Non-pigmented ciliary epithelial cell (primary cell): ENCODE measurements at places on chromosomes 5 and 9.

DNA sequence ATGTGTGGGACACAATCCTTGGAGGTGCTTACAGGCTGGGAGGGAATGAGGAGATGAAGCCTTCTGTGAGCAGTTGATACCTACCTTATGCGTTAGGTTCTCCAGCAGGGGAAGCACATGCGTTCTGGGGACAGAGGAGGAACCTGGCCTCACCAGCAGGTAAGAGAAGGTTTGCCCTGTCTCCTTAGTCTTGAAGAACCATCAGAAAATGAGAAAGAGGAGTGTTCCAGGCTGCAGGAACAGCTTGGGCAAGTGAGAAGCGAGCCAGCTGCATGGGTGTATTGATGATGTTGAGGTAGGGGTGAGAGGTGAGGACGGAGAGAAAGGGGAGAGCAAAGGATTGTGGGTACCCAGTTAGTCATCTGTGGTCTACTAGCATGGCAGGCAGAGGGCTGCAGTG is 156.9 kb upstream of the MVB12B start:
- DNase-seq, result no peak

- no peak for DNase-seq
Observed at GRCh38 chr9:137970098-137970497, 92.5 kb downstream of the CACNA1B start.

DNA sequence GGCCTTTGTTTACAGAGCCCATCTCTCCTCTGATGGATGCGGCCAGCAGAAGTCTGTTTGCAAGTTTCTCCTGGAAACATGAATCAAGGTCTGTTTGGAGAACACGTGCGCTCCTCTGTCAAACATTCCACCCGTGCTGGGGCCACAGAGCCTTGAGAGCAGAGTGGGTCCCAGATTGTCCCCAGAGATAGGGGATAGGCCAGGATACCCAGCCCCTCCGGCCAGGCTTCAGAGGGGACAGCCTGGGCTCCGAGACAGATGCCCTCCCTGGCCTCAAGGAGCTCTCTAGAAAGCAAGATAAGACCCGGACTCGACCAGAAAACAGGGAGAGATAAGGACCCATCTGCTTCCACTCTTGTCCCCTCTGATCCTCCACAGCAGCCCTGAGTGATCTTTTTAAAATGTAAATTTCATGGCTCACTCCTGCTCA is 40.4 kb upstream of the HAND1 start:
- DNase-seq, result no peak

GRCh38 chr5:1799110-1799601 is 481 bp downstream of the MRPL36 start:
- no peak for DNase-seq

DNA sequence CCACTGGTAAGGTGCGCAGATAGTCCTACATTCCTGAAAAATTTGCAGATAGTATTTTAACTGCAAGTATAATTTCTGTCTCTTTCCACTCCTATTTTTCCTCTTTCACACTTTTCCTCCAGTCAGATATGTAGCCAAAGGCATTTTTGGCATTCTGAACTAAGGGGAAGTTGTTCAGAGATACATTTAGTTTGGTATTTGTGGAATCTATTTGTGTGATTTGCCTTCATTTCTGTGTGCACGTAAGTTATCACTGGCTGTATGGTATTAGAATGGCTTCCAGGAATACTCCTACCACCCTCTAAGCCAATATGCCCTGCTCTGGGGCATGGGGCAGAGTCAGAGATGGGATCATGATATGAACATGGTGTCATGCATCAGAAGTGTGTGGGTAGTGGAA is 45.8 kb upstream of the GRAMD2B start:
- no peak for DNase-seq

DNA sequence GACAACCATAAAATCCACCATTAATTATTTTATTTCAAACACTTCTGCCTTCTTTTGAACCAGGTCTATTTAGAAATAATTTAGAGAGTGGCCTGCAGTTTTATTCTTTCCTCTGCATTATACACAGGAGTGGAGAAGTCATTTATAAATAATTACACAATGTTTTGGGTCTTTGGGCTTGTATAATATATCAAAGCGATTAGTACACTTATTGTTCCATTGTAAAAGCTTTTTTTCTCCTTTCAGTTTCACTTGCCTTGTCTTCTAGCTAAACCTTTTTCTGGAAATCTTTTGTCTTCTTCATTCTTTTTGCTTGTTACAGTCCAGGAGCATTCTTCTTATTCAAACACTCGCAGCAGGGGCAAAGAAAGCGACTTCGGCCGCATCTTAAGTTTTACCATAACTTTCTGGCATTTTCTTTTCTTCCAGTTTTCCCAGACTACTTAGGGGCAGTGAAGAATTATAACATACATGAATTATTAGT is 7.3 kb upstream of the NEUROG1 start:
- no peak for DNase-seq

DNA sequence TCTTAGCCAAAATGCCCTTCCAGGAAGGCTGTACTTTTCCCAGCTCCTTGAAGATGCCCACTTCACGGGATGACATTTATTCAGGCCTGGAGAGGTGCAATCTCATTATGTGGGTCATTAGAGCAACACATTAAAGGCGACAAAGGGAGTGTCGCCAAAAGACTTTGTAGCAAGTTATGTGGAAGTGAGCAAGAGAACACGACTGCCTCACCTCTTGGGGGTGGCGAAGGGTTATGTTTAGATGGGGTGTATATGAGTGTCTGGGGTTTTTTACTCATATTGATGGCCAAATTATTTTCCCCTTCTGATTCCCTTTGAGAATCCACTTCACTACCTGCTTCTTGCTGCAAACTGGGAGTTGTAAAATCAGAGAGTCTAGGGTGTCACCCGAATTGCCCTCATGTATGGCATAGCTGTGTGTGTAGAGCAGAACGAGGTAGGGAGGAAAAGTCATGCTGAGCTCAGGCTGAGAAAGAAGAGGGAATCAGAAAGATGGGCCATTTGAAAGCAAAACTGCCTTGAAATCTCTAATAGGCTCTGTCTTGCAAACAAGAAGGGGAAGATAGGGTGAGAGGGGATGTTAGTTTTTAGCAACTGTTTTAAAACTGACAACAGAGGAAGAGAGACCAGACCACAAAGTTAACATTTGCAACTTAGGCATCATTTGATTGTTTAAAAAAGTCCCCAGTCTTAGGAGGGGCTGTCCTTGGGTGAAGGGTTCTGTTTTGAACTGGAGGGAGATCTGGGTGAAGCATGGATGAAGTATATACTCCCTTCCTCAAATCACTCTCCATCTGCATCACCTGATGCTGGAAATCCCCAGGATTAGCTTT is 97.1 kb upstream of the IL12B start:
- no peak for DNase-seq

DNA sequence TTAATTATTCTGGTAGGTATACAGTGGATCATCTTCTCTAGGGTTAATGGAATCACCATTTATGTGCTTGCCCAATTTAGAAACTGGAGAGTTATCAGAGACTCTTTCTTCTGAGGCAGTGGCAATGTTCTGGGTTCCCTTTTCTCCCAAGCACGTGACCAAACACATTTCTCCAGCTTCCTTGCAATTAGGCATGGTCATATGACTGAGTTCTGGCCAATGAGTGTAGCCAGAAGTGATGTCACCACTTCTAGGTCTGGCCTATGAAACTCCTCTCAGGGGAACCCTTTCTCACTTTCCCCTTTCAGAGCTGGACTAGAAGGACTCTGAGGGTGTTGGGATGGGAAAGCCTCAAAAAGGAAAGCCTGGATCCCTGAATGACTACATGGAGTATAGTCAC is 172.0 kb downstream of the NSG2 start:
- no peak for DNase-seq

DNA sequence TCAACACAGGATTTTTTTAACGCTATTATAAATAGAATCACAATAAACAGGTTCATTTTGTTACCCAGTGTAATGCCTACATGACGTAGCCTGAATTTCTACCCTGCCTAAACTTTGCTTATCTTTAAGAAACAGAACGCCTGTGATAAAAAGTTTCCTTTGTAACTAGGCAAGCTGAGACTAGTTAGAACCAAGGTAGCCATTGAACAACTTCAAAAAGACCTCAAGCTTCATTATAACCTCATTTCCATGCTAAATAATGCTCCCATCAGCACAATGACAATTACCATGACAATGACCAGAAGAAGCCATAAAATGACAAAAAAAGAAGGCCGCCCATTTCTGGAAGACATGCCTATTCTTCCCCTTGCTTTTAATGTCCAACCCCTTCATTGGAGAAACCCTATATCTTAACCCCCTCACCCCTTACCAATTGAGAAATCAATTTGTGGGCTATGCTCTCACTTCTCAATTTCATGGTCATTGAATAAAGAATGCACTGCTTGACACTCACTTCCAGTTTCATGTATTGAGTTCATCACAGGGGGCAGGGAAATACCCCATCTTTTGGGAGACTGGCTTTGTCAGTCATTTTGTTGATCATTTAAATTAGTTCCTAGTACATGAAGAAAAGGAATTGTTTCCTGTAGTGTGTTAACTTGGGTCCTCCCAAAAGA is 276.8 kb downstream of the MCTP1 start:
- DNase-seq, result no peak

DNA sequence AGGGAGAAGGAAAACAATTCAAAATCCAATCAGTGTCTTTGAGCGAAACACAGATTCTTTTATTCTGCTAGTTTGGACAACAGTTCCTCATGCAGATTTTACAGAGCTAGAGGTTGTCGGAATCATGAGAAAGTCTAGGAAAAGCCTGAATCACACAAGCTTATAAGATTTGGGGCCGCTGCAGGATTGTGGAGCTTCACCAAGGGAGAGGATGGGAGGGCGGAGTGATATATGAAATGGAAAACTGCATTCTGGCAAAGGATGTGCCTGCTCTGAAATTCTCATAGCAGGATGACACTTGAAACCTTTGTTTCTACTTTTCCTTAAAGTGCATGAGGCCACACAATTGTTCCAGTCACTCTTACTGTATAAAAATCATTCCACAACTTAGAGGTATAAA is 134.3 kb downstream of the OR2K2 start:
- DNase-seq, result no peak

GRCh38 chr9:134067904-134068743 is at the start of gene BRD3:
Gene BRD3 (minus strand): TSS chr9:134068026. CDS start chr9:134053477, 14,549 bp downstream.
- DNase-seq, result no peak

- DNase-seq, result no peak
Observed at GRCh38 chr5:59061377-59061776, 478.5 kb downstream of the RAB3C start.

- DNase-seq, result no peak
Observed at GRCh38 chr5:74360535-74361210, 279.9 kb downstream of the ENC1 start.

DNA sequence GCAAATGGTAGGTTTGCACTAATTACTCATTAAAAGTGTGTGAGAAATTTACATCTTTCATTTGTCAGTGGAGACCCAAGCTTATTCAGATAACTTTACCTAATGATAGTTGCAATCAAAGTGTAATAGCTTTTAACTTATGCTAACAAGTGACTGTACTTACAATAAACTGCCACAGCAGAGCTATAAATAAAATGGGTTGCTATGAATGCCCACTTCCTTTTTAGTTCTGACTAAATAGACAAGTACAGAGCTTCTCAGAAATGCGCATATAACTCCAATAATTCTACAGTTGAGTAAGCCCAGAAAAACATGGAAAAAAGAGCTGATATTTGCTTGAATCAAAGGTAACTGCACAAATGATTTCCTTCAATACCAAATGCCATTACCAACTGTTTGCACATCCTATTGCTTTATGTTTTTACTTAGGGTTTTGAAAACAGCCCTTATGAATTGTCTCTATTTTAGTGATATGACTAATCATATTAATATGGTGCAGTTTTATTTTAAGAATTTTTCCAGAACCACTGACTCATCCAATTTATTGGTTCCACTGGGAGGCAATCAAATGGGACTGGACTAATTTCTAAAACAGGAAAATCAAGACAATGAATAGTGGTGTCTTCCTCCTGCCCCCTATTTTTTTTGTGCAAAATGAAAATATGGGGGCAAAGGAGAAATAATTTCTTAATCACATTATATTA is 84.1 kb downstream of the PPP2R2B start:
- no peak for DNase-seq

DNA sequence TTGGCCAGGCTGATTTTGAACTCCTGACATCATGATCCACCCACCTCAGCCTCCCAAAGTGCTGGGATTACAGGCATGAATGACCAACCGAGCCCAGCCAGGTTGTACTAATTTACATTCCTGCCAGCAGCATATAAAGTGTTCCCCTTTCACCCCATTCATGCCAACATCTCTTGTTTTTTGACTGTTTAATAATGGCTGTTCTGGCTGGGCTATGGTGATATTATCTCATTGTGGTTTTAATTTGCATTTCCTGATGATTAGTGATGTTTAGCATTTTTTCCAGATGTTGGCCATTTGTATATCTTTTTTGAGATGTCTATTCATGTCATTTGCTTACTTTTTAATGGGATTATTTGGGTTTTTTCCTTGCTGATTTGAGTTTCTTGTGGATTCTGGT is 87.3 kb downstream of the INVS start:
- DNase-seq, result no peak

- no peak for DNase-seq
Observed at GRCh38 chr9:84339503-84339902, 1.1 kb downstream of the SLC28A3 start.

DNA sequence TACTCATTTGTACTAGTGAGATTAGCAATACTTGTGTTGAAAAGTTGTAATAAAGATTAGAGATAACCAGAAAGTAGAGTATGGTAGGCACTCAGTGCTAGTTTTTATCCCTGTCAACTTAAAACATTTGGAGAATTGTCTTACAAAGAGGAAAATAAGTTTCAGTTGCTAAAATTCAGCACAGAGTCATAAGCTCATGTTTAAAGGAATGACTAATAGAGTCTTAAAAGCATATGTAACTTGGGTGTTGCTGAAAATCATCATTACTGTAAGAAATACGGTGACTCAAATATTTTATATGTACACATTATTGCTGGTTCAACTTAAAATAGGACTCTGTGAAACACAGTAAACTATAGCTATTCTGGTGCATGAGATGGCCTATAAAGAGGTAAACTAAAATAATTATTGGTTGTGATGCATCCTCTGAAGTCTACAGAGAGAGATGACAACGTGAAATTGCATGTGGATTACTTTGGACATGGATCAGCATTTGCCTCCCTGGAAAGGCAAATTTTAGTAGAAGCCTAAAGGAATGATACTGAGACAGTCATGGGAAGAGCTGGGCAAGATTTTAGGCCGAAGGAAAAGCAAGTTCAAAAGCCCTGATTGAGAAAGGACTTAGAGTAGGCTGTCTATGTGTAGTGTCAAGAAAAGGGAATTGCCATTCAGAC is 34.6 kb downstream of the SGCD start:
- DNase-seq, result no peak

- no peak for DNase-seq
Observed at GRCh38 chr5:30749971-30750370, 443.5 kb upstream of the CDH6 start.

DNA sequence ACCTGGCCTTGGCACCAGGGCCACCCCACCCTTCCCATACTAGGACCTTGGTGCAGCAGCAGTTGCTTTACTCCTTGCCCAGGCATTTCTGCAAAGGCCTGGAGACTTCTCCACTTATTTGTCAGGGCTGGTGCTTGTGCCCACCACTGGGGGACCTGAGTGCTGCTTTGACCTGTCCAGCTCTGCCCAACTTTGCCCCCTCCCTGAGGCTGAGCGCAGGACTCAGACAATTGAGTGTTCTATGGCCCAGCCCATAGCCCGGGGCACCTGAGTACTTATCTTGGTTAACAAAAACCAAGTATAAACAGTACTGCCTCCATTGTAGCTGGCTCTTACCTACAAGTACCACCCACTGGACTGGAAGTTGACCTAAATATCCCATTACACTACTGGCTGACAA is 406.1 kb upstream of the CHD1 start:
- DNase-seq, result no peak

GRCh38 chr5:144142139-144142823 is 28.2 kb downstream of the YIPF5 start:
- DNase-seq, result no peak
